ENCODE measurements at places on chromosomes 6 and 20.

DNA sequence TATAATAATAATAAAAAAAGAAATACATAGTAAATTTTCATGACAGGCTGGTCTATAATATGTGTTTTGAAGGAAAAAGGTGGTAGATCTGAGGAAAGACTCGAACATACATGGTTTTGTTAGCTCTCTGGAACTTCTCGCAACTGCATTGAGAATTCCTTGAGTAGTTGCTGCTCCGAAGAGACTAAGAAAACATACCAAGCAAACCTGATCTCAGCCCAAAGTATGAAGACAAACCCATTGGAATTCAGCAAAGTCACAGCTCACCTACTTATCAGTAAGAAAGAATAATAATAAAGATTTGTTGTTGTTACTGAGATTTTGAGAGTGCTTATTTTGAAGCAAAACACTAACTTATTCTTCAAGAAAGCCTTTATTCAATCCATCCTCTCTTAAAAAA, 1107.1 kb upstream of the EYS start:
- DNase-seq, result no peak

DNA sequence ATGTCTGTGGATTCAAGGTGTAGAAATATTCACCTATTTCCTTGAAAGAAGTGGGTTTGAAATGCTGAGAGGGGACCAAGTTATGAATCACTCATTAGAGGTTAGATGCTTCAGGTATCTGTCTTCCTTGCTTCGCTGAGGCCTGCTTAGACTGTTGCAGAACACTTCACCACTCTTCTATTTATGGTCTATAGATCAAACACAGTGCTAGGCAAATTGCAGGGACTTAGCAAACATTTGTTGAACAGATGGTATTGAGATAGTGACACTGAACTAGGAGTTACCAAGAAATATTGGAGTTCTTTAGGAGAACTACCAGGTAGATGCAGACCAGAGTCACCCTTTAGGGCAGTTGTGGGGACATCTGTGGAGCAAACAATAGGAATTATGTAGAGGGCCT, 123.8 kb downstream of the RFPL4B start:
- no peak for DNase-seq

DNA sequence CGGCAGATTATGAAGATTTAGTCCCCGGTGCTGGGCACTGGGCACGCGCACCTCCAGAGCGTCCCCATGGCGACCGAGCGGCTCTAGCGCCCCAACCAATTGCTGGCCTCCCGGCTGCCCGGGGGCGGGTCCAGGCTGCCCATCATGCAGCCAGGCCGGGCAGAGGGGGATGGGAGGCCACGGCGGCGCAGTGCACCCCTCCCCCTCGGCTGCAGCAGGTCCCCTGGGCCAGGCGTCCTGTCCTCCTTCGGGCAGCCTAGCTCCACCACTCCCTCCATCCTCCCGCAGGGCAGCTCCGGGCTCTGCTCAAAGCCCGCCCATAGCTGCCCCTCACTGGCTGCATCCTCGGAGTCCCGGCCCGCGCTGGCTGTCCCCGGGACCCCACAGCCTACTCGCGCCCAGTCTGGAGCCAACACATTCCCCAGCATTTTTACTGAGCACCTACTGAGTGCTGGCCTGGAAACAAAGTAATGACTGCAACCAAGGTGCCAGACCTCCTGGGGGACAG, 99.4 kb downstream of the ASXL1 start:
- peak; percentile 65 for DNase-seq

- peak; percentile 90 for DNase-seq
Observed at GRCh38 chr6:29965873-29966601, 23.7 kb downstream of the HLA-A start.

- DNase-seq, result no peak
Observed at GRCh38 chr20:51758978-51759544, 9.1 kb downstream of the ATP9A start.

DNA sequence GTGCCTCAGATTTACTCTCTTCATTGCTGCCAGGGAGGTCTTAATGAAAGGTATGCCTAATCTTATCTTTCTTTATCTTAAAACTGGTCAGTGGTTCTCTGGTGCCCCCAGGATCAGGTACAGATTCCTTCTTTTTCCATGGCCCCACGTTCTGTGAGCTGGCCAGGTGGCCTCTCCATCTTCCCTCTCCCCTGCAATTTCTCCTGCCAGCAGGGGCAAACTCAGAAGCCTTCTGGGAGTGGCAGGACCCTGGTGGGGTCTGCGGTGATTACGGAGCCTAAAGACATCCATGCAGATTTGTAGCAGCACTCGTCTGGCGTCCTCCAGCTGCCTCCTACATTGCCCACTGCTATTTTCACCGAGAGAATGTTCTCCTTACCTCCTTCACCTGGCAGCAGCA, 95.8 kb downstream of the CCDC170 start:
- DNase-seq, result no peak

GRCh38 chr6:33430991-33431879, 11.4 kb downstream of the SYNGAP1 start:
- DNase-seq, result peak; percentile 95

GRCh38 chr6:37317312-37318038, 36.3 kb upstream of the RNF8 start:
- DNase-seq, result no peak

- DNase-seq, result no peak
Observed at GRCh38 chr6:31377029-31377428, 20.1 kb upstream of the HLA-B start.

DNA sequence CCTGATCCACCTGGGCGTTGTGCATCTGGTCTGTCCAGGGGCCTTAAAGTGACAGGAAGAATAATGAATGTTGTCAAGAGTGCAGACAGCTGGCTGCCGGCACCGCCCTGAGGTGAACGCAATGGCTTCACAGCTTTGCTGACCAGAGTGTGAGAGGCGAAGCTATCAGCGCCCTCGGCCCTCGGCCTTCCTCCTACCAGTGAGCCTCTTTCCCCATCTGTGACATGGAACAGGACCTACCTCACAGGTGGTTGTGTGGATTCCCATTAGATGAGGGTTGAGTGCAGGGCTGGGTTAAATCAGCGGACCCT, 54.8 kb downstream of the CTCFL start:
- no peak for DNase-seq

DNA sequence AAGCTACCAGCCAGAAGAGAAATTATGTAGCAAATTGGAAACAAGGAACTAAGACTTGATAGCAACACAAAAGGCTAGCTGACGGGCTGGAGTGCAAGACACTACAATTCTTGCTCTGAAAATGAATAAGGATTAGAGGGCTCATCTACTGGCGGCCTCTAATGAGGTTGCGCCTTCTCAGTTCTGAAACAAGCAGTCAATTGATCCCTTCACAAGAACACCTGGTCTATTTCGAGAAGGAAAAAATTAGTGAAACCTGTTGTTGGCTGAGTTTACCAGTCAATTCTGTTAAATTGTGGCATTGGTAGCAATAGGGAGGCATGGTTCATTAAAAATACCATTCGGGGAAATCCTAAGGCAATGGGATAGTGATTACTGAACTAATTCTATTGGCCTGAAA, 74.8 kb upstream of the JARID2 start:
- DNase-seq, result no peak

- no peak for DNase-seq
Observed at GRCh38 chr20:2709205-2709981, 16.8 kb downstream of the EBF4 start.

- DNase-seq, result peak; percentile 87
Observed at GRCh38 chr6:6661684-6662083, 73.2 kb downstream of the LY86 start.

- DNase-seq, result no peak
Observed at GRCh38 chr6:75350808-75351207, 66.2 kb upstream of the TMEM30A start.

- peak; percentile 66 for DNase-seq
Observed at GRCh38 chr6:39197521-39197920, 31.8 kb downstream of the KCNK5 start.

GRCh38 chr6:53526000-53526399, 18.9 kb downstream of the GCLC start:
- DNase-seq, result no peak

DNA sequence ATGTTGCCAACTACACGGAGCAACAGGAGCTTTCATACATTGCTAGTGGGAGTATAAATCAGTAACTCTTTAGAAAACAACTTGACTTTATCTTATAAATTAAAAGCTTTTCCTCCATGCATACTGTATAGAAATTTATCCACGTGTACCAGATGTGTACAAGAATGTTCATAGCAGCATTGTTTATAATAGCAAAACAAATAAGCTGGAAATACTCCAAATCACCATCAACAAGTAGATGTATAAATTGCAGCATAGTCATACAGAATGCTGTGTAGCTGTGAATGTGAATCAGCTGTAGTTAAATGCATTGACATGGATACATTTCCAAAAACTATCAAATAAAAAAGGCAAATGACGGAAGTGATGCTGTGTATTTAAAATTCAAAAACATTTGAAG, 6.0 kb downstream of the PSMF1 start:
- no peak for DNase-seq

DNA sequence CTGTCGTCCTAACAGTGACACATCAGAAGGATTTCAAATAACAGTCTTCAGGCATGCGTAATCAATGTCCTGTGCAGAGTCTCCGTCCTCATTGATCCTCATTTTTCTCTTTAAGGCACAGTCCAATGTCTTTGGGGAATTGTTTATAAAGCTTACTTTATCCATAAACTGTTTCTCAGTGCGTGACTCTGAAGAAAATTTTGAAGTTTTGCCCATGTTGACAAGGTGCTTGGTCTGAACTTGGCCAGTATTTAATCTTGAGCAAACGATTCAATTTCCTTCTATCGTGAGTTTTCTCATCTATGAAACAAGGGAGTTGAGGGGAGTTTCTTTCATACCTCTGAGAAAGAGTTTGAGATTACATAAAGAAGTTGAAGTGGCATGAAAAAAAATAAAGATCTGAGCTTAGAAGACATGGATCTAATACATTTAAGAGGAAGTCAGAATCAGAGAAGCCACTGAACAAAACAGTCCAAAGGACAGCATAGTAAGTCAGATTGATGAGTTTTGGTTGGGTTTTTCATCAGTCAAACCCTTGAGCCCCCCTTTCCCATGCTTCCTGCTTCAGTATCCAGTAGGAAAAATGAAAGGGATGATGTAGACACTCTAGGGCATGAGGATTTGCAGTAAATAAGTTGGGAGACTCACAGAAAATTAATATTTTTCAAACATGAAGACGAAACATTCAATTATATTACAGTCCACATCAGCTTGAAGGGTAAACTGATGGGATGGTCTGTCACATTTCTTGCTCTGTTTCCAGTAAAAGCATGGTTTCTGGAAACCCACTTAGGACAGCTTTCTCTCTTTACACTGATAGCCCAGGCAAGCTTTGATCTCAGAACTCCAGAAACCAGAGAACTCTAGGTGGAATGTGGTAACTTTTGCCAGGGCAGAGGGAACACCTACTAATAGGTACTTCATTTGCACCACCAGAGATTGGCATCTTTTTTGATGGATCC, 8.1 kb downstream of the EDN1 start:
- DNase-seq, result no peak

- peak; percentile 68 for DNase-seq
Observed at GRCh38 chr20:62066339-62066982, 780 bp upstream of the TAF4 start.

DNA sequence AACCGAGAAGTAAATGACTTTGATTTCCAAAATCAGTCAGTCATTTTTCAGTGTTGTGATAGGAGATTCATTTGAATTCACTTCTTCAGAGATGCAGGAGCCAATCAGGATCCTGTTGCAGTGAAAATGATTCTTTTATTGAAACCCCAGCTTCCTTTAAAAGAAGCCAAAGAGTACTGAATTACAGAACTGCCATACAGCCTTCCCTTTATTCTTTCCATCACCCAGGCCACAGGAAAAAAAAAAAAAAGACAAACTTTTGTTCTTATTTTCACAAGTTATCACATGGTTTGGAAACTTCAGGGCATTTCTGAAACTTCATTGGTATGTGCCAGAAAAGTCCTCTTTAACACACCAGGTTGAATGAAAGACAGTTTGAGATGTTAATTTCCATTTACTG, 1.8 kb upstream of the CARMIL1 start:
- no peak for DNase-seq

DNA sequence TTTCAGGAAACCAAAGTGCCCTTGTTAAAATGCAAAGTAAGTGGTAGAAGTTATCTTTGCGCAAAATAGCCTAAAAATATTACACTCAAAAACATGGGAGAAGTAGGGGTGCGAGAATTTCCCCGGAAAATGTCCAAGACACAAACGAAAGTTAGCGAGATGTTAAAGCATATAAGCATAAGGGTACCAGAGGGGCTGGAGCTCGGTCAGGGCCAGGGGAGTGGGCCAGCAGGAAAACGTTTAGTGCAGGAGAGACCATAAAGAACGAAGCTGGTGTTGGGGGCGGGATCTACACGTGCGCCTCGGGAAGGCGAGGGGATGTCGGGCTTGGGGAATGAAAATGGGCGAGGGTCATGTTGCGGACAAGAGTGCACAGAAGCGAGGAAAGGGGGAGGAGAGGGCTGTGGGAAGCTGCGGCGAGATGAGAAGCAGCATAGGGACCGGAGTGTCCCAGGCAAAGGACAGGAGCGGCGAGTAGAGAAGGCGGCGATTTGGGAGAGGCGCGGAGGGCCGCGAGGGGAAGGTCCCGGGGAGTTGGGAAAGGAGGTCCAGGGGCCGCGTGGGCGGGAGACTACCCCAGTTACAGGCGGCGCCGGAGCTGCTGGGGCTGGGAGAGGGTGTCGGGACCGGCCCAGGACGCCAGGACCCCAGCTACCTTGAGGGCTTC, 600 bp downstream of the XPO5 start:
- DNase-seq, result peak; percentile 54

DNA sequence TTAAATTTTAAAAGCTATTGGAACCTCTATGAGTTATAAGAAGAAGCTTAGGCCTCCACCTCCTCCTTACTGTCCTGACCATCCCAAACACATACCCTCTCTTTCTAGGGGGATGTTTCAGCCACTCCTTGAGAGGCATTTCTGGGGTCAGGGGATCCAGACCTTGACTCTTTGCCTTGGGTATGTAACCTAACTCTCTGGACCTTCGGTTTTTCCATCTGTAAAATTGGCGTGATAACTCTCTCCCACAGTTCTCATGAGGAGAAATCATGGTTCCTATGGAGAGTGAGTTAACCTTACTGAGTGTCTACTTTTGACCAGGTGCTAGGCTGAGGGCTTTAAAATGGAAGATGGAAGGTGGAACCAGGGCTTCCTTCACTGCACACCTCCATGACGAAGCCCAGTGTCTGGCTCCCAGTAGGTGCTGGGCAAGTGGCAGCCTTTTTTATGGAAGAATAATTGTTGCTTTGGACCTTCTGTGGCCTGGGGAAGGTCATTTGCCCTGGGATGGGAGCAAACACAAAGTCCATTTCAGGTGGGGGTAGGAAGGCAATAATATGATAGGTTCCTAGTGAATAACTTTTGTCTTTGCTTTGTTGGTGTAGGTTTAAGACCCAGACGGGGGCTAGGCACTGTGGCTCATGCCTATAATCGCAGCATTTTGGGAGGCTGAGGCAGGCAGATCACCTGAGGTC, 18.4 kb downstream of the FOXP4 start:
- no peak for DNase-seq
